K562 (cell line): ENCODE measurements at places on chromosomes 11 and 22. TPM values are rescaled to one million over a fixed set of nuclear protein-coding genes. Genes with fewer than 3 reads are reported as not detected.

The TP53I11 gene
- 1.4 TPM in 2 replicates for total RNA-seq

The OOSP4B gene
- total RNA-seq = not detected in 2 replicates

The RBMXL2 gene
- total RNA-seq = 0.24 and 0.25 TPM in 2 replicates

The SIDT2 gene
- total RNA-seq = 17.7 and 20.2 TPM in 2 replicates

The OR52H1 gene
- not detected in 2 replicates for total RNA-seq

The DEAF1 gene
- 64.2 and 69.1 TPM in 2 replicates for total RNA-seq

The MEI1 gene
- total RNA-seq = 0.31 and 0.47 TPM in 2 replicates

The C11orf97 gene
- not detected in 2 replicates for total RNA-seq

The SLC1A2 gene
- total RNA-seq = not detected in 2 replicates
